ENCODE measurements at places on chromosomes 2 and 18.

DNA sequence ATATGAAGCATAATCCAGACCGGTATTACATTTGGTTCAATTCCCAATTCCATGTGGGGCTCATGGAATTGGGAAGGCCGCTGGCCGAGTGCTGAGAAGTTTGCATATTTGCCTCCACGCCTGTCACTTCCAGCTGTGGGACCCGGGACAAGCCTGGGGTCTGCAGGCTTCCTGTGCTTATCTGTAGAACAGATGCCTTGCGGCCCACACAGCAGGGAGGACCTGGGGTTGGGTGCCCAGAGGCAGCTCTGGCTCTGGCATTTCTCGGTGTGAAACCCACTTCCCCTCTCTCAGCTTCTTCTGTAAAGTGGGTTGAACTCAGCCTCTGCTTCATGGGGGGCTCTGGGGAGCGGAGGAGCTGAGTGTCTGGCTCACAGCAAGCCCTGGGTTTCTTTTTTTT lies 97.9 kb downstream of the SH3BP4 start:
- DNase-seq = no peak

DNA sequence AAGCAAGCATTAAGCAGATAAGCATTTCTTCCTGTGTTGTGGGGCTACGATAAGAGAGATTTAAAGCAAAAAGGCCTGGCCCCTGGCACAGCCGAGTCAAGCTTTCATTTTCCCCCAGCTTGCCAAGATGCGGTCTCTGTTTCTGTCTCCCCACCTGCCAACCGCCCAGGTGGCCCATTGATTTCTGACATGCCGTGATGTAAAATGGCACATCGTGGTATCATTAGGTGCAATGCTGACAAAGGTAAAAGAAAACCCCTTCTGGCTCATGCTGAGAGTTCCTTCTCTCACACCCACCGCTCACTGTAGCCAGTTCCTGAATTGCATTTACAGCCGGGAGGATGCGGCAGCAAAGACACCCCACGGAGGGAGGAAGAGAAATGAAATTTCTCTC lies 62.8 kb downstream of the BOD1L2 start:
- no peak for DNase-seq

DNA sequence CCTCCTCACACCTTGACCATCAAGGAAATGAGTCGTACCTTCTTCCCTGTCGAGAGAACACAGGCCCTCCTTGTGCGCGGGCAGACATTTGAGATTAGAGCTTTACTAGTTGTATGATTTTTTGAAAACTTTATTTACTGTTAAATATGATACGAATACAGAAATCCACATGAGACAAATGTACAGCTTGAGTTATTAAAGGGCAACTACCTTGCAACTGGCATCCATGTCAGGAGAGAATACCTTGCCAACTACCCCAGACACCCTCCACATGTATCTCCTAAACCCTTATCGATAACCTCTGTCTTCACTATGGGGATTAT lies 28.3 kb downstream of the KLHL23 start:
- DNase-seq = no peak

DNA sequence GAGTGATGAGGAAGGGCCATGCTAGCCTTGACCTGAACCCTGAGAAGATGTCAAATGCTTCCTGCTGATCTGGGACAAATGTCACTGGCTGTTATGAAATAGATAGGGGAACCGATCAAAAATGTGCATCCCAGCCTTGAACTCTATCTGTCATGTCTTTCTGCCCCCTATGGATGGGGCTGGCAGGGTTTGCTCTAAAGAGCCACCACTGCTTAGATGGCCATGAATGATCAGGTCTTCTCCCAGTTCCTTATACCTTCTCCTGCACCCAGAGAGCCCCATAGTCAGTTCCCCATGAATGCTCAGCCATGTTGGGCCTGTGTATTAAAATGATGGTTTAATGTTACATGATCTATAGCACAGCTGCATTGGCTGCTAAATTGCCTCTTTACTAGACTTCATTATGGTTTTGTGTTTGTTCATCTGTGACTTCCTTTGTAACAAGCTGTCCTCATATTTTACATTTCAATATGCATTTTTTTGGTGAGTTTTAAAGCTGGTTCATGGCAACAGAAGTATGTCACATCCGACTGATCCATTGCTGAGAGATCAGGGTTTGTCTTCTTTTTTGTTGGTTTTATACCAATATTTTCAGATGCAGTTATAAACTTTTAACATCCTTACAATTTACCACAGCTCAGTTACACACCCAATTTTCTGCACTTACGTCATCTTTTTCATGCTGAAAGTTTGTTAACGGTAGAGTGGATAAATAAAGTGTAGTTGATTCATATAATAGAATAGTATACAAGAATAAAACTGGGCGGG lies 56.3 kb upstream of the SMAD2 start:
- DNase-seq = no peak

- DNase-seq = no peak
Observed at GRCh38 chr18:3248658-3249359, 1.2 kb downstream of the MYL12A start.

DNA sequence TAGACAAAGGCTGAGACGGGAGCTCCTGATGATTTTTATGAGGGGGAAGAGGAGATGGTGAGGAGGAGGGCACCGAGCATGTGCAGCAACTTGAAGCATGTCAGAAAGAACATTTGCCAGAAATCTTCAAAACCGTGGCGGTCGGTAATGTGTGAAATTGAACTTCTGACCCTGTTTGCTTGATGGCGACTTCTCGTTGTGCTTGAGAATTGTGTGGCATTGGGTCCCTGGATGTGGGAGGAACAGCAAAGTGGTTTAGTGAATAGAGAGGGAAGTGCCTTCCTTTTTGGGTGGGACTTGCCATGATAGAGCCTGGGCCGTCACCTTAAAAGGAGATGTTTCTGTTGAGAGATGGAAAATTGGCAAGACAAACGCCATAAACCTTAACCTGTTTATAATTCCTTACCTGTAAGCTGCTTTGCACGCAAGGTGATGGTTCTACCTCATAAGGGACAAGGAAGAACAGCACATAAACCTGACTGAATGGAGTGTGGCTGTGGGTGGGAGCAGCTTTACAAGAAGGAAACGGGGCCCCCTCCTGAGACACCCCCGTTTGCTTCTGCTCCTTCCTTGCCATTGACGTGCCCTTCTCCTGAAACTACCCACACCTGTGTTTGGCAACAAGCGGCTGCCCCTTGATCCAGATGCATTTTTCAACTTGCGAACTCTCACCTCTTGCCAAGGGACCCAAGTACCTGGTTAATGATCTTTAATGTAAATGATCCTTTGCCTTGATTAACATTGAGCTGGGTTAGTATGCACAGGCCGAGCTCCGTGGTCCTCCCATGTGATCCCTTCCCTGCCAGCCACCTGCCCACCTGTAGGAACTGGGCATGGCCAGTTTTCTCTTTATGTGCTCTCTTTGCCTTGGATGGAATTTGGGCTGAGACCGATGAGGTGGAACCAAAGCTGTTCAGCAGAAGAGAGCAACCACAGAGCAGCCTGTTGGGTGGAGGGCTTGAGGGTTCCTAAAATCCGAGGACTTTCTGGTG lies 153.2 kb downstream of the NEDD4L start:
- no peak for DNase-seq

GRCh38 chr2:54490863-54491262 lies 34.7 kb downstream of the SPTBN1 start:
- DNase-seq = no peak

- DNase-seq = no peak
Observed at GRCh38 chr18:42520138-42520537, 565.1 kb downstream of the PIK3C3 start.

DNA sequence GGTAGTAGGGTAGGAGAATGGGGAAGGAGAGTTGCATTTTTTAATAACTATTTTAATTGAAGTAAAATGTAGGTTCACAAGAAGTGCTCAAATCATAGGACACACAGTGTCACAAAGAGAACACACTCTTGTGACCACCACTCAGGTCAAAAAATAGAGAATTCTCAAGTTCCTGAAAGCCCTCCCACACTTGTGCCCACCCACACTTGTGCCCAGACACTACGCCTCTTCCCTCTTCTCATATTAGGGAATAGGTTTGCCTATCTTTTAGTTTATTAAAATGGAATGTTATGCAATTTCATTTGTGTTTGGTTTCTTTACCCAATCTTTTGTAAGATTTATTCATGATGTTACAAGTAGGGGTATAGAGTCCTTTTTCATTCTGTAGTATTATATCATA lies 67.2 kb downstream of the UGGT1 start:
- no peak for DNase-seq

- DNase-seq = no peak
Observed at GRCh38 chr2:99088017-99088416, 53.5 kb upstream of the C2orf15 start.

DNA sequence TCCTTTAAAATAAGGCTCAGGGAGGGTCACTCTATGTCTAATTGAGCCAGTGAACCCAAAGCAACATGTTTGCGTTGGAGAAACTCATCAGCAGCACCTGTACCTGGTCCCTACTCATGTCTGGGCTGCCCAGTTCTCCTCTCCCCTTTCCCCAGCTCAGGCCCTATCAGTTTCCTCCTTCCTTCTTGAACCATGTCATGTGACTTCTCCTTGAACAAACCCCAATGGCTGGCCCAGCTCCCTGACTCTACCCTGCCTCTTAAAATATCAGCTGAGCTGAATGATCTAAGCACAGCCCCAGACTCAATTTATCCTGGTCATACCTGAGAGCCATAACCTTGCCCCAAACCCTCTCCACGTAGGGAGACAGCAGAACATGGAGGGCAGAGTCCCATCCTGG lies 290.9 kb downstream of the LPIN1 start:
- DNase-seq = no peak

Data from cortex of kidney (tissue), 1 donor.